HT1080 (cell line): ENCODE measurements at places on chromosomes 4 and X.

- DNase-seq: no peak
Measured at GRCh38 chr4:173526027-173526482, 4.0 kb downstream of the HAND2 start.

- no peak for DNase-seq
Measured at GRCh38 chr4:187171706-187172339, 448.2 kb upstream of the FAT1 start.

DNA sequence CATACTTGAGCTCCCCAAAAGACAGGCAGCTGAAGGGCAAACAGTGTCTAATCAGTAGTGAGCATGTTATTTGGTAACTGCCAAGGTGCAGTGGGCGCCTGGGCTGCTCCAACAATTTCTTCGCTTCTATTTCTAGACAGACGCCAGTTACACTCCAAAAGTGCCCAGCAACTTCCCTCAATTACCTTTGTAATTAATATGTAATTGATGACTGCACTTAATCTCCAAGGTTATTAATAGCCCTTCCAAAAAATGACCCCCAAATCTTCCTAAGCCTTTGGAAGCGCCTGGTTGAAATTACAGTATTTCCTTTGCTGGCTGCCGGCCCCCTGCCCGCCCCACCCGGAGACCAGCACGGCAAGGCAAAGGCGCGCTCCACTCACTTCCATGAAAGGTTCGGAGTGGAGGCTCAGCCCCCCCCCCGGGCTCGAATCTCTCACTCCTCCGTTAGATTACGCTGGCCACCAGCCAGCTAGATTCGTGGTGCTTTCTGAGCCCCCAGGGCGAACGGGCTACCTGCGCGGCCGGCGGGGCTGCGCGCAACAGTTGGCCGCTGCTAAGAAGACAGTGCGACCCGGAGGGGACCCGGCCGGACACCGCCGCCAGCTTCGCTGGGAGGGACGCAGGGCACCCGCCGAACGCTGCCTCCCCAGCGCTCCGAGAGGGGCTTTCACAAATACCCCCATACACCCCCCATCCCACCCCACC lies 1.9 kb downstream of the GPC4 start:
- DNase-seq: no peak

DNA sequence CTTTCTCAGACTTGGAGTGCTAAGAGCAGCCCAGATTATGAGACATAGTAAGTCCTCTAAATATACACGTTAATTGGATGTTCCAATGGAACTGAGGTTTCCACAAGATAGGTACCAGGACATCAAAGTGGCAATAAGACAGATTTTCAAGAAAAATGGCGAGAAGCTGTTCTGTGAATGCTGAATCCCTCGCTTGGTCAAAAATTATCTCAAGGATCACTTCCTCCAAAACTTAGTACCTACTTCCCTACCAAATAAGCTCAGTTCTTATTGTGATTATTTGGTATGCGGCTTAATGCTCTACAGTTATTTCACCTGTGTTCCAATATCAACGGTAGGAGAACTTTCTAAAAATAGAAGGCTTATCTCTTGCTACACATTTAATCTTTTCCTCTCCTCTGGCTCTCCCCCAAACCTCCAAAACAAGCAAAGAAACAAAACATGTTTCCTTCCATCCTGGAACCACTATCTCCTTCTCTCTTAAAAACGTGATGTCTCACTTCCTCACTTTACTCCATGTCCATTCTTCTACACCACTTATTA lies 14.7 kb downstream of the PDGFC start:
- DNase-seq: no peak

GRCh38 chr4:31068257-31069075 lies 348.3 kb downstream of the PCDH7 start:
- DNase-seq: peak; percentile 41

DNA sequence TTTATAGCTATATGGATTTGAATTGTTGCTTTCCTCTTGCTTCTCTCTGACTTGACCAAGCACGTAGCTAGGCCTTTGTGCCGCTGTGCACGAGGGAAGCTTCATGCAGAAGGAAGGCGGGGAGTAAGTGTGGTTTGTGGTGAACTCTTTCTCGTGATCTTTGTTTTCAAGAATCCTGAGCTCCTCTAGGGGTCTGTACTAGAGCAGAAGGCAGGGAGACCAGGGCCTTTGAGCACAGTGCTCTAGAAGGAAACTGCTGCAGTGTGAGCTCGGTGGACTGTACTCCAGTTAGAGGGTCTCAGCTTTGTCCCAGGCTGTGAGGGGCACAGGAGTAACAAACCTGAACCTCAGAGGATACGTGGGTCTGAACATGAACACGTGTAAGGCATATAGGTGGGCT lies 49.0 kb downstream of the AGA start:
- no peak for DNase-seq

GRCh38 chrX:154735695-154736393 lies 15.0 kb downstream of the GAB3 start:
- no peak for DNase-seq

- no peak for DNase-seq
Measured at GRCh38 chr4:173269280-173269679, 64.9 kb downstream of the HMGB2 start.

- no peak for DNase-seq
Measured at GRCh38 chrX:71454222-71454621, 78.7 kb upstream of the OGT start.

DNA sequence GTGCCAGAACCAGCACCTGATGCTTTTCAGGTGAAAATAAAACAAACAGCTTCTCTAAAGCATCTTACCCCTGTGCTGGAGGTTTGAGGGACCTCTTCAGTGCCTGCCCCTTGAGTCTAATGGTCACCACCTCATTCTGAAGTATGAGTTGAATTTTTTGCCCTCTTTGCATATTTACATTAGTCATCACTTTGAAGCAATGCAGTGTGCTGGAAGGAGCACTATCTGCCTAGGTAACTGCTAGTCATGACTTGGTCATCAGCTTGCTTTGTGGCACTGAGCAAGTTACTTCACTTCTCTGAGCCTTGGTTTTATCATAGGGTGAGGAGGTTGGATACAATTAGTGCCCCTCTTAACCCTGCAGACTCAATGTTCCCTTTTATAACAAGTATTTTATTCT lies 44.9 kb downstream of the SPATA18 start:
- DNase-seq: peak; percentile 54

- DNase-seq: no peak
Measured at GRCh38 chr4:3372933-3373465, 68.8 kb upstream of the HGFAC start.

DNA sequence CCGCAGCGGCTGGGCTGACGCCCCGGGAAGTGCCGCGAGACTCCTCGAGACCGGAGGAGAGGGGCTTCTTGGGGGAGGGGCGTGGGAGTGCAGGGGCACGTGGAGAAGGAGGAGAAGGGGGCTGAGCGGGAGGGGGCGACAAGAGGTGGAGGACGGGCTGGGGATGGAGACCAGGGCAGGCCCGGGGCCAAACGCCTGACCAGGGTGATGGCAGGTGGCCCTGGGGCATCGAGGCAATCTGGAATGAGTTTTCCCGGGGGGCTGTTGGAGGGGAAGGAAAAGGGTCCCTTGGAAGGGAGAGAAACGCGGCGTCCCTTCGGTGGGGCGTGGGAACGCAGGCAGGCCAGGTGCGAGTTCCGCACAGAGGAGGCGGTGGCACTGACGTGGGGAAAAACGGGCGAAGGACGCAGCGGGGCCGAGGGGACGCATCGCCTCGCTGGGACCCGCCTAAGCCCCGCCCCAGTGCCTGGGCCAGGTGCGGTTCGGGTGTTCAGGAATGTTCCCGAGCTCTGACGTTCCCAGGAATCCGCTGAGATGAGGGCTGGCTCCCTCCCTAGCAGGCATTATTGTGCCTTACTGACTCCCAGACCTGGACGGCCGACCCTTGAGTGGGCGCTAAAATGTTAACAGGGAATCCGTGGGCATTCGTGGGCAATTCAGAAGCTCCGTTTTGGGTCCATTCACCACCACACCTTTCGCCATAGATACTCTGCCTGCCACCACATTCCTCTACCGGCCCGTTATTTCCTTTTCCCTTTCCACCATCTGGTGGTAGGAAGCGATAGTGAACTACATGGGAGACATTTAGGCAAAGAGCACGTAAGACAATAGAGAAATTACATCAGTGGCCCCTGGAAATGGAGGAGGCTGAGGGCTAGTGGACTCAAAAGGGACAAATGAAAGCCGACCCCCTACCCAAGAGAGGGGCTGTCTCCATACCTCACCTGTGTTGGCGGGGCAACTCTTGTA lies 795 bp upstream of the SH3KBP1 start:
- peak; percentile 73 for DNase-seq

DNA sequence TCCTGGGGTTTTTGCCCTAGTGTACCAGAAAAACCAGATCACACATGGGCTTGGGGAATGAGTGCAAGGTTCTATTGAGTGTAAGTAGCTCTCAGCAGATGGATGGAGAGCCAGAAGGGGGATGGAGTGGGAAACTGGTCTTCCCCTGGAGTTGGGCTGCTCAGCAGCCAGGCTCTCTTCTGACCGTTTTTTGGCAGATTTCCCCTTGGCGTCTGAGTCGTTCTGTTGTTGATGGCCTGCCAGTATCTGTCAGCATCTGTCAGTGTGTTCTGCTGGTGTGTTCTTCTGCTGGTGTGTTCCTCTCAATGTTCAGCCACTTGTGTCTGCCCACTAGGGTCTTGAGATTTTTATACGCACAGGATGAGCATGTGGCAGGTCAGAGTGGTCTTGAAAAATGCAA lies 633.9 kb upstream of the CPEB2 start:
- DNase-seq: no peak

DNA sequence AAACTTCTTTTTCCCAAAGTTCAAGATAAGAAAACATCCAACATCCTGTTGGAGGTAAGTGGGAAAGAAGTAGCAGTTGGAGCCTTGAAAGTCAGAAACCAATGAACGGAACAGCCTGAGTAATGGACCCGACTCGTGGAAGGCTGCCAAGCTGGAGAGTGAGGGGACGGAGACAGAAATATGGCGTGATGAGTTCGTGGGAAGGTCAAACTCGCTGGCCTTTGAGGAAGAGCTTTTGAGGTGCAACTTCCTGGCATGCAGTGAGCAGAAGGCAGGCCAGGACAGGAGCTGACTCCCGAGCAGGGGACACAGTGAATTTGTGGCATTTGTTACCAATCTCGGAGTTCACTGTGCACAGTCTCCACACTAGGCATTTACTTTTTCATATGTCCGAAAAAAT lies 1.0 kb upstream of the TRIML1 start:
- no peak for DNase-seq

GRCh38 chr4:139011225-139011950 lies 4.2 kb upstream of the NOCT start:
- DNase-seq: no peak

GRCh38 chr4:189304809-189305208 lies 635.9 kb upstream of the FRG1 start:
- no peak for DNase-seq

GRCh38 chrX:133640161-133641015 lies 225.1 kb upstream of the GPC4 start:
- DNase-seq: no peak

GRCh38 chrX:19789782-19790181 lies 97.6 kb downstream of the SH3KBP1 start:
- no peak for DNase-seq

- no peak for DNase-seq
Measured at GRCh38 chrX:17185431-17185830, 189.6 kb upstream of the NHS start.

DNA sequence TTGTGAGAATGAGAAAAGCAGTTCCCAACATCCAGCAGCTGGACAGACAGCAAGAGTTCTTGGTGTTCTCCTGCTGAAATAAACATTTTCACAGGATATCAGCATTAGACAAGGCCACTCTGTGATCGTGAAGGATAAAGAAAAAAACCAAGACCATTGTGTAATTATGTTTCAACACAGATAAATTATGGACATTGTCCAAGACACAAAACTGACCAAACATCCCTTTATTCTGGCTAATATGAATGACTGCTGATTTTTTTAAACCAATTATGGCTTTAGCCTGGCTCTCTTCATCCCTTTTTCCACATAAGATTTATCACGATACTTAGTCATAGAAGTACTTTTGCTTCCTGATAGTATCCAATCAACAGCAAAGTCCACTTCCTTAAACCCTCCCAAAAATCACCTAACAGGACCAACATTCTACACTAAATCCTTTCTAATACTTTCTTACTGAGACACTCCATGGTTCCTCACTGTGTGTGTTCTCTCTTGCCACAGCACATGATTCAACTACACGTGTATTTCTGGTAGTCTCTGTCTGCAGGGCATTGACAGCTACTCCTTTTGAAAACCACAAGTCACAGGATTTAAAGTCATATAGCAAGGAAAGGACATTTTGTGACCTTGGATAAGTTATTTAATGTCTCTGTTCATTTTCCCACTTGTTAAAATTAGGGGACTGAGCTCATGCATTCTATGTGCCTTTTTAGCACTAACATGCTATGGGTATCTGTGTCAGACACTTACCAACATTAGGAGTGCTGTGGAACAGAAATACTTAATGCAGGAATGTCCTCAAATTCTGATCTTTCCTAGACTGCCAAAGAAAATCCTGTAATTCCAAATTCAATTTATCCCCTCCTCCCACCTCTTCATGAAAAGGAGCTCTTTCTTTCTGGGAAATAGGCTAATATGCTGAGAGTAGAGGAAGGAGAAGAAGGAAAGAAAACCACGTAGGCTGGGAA lies 137.2 kb upstream of the PGRMC2 start:
- peak; percentile 32 for DNase-seq

GRCh38 chrX:132266583-132267355 lies 47.5 kb upstream of the RAP2C start:
- DNase-seq: no peak

DNA sequence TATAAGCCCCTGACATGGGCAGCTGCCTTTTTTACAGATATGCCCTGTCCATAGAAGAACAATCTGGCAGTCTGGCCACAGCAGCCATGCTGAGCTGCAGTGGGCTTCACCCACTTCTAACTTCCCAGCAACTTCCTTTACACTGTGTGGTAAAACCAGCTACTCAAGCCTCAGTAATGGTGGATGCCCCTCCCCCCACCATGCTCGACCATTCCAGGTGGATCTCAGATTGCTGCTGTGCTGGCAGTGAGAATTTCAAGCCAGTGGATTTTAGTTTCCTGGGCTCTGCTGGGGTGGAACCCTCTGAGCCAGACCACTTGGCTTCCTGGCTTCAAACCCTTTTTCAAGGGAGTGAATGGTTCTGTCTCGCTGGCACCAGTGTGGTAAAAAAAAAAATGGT lies 355.9 kb upstream of the EDA2R start:
- DNase-seq: no peak

DNA sequence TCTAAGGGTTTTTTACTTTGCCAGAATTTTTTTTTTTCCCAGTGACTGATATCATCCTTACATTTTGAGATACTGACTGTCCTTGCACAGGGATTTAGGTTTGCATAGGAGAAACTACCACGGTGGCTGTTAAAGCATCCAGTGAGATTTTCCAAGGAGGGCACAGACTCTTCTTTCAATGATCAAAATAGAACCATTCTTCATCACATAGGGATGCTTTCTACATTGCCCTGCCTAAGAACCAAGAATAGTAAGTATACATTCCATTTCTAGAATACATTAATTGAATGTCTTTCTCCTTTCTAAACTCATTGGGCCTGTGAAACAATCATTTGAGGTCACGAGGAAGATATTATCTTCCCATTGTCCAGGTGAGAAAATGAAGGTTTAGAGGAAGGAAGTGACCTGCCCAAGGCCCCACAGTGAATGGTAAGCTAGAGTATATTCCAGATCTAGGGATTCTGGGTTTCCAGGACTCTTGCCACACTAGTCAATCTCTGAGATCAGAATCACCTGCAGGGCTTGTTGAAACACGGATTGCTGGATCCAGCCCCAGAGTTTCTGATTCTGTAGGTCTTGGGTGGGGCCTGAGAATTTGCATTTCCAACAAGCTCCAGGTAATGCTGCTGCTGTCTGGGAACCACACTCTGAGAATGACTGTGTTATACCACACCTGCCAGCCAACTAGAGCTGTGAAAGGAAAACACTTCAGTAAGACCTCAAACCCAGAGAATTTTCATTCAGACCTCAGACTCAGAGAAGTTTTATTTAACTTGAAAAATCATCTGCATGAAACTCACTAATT lies 17.7 kb upstream of the TMEM154 start:
- DNase-seq: no peak
